ENCODE measurements at places on chromosomes 5 and 9.

DNA sequence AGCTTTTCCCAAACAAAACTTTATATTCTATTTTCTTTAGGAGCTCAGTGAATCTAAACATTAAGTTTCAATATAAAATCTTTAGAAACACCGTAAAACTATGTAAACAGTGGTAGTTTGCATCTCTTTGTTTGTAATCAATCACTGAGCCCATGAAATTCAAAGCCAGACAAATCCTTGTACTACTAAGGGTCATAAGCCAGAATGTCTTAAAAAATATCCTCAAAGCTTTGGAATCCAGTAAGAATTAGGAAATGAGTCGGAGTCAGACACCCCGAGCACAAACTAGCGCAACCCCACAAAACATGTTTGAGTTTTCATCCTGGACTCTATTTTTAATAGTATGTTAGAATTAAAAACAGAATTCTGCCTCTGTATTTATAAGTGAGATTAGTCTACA lies 153.8 kb downstream of the HSPA4 start:
- DNase-seq = no peak

DNA sequence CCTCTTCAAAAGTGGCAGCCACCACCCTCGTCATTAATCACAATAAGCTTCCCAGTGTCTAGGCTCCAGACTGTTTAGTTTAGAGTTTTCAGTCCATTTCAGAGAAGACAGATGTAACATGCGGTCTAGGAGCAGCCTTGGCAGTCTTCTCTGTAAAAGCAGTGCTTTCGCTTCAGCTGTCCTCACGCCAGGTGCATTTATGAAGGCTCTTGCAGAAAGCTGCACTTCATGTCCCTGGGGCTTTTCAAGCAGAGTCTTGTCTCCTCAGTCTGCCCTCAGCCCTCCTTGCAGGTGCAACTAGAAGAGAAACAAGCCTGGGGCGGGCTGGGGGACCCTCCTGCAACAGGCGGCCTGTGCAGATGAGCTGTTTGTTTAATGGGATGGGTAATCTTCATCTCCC lies 281.9 kb downstream of the DRD1 start:
- DNase-seq = no peak

- DNase-seq = no peak
These were observed 25.5 kb downstream of the CTSL start for GRCh38 chr9:87751423-87751822.

DNA sequence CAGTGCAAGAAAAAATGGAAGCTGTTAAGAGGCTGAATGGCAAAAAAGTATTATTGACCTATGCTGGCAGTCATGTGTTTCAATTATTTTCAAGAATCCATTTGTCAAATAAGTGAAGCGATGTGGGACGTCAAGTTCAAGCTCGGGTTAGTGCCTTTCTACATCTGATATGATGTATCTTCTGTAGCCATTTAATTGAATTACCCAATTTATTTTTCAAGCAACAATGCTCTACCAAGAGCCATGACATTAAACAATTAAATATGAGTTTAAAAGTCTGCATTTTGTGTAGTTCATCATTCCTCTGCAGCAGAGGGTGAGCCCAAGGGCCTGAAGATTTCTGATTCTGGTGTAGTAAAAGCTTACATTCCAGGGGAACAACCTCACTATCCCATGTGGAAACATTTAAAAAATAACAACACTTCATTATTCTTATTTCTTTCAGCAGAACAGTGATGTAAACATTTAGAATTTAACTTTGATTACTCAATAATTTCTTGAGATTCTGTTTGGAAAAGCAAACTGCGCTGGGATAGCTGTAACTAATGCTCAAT lies 619.7 kb upstream of the ARRDC3 start:
- DNase-seq = no peak

DNA sequence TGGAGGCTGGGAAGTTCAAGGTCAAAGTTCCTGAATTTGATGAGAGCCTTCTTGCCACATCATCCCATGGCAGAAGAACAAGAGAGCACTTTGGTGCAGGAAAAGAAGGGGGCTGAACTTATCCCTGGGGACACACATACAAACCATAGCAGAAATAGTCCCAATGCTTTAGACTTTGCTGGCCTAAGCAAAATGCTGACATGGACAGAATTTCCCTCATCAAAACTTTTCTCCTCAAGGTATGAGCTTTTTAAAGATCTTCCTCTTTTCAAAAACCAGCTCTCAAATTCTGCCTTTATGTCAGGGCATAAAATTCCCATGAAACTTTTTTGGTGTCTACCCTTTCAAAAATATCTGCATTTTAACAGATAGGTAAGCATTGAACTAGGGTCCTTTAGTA lies 341.8 kb upstream of the SMARCA2 start:
- DNase-seq = no peak

DNA sequence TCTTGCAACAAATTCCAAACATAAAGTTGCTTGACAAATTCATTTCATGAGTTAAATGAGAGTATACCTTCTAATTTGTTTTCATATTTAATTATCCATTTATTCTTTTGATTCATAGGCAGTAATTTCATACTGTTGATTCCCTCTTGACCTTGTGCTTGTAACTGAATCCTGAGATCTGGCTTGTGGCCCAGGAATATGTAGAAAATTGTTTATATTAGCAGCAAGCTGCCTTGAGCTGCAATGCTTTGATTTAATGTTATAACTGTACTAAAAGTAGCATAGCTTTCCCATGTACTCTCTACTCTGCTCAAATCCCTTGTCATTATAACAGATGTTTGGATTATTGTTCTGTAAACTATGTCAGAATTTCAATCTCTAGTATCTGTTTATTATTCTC lies 780.7 kb downstream of the NR2F1-AS1 start:
- DNase-seq = no peak

- no peak for DNase-seq
These were observed 76.3 kb downstream of the SCAI start for GRCh38 chr9:125066839-125067619.

GRCh38 chr5:32843531-32843895 lies 132.4 kb downstream of the NPR3 start:
- DNase-seq = no peak

- no peak for DNase-seq
These were observed 7.1 kb downstream of the PRUNE2 start for GRCh38 chr9:76898786-76899185.

DNA sequence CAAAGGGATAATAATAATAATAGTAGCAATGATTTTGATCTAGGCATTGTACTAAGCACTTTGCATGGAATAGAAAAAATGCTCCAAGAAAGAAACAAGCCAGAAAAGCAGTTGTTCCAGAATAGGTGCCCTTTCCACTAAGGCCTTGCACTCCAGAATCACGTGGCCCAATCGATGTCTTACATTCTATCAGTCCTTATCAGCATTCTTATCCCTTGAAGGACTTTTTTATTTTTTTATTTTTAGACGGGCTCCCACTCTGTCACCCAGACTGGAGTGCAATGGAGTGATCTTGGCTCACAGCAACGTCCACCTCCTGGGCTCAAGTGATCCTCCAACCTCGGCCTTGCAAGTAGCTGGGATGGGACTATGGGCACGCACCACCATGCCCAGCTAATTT lies 36.5 kb downstream of the PDZD2 start:
- DNase-seq = no peak

DNA sequence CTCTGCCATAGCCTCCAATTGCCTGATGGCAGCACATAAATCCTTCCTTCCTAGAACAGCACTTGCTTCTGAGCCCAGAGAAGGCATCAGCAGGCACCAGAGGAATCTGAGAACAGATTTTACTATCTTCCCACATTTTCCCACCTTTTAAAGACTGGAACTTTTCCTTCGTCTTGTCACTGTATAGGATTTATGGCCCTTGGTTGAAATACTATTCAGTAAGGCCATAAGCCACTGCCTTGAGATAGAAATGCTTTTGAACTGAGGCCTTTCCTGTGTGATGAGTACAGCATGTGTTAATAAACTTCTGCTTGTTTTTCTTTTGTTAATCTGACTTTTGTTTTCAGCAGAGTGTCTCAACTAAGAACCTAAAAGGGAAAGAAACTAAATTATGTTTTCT lies 84.3 kb downstream of the MRPS27 start:
- DNase-seq = no peak

DNA sequence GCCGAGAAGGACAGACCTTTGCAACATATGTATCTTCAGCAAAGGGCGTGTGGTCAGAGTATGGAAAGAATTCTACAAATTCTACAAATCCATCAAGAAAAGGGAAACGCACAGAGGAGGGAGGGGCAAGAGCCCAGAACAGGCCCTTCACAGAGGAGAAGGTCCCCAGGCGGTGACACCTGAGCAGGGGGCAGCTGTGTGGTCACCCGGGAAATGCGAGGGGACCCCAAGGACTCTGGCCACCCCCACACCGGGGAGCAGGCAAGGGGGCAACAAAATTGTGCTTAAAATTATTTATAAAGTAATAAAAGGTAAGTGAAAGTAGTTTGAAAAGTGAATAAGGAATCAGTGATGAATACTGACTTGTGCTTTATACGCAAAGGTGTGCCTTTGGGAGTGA lies 17.6 kb downstream of the NACC2 start:
- peak; percentile 29 for DNase-seq

- DNase-seq = no peak
These were observed 173.5 kb upstream of the ZNF608 start for GRCh38 chr5:124919747-124920525.

GRCh38 chr5:151855701-151856100 lies 69.0 kb downstream of the GLRA1 start:
- no peak for DNase-seq

DNA sequence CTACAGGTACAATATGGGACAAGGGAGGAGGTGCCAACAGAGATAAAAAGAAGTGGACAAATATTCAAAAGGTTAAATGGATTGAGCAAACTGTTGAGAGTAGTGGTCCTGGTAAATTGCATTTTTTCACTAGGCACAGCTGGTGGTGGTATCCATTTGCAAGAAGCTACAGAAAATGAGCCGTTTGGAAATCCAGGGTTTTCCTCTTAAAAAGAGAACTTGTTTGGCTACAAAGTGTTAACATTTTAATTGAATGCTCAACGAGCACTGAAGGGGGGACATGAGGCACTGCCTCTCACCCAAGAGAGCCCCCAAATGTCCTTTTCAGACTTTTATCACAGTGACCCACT lies 491 bp upstream of the ZCCHC9 start:
- no peak for DNase-seq
